ENCODE measurements at places on chromosomes 2 and 18.
A peak's percentile ranks its signal among the peaks of the same experiment; 100 is the strongest.

- no peak for DNase-seq
Observed at GRCh38 chr2:4553241-4553640, 849.9 kb downstream of the DCDC2C start.

GRCh38 chr2:76851000-76851399, 671.2 kb downstream of the LRRTM4 start:
- DNase-seq: no peak

- DNase-seq: no peak
Observed at GRCh38 chr2:172472446-172473033, 45.2 kb downstream of the ITGA6 start.

GRCh38 chr2:118320196-118320595, 231.9 kb downstream of the INSIG2 start:
- no peak for DNase-seq

DNA sequence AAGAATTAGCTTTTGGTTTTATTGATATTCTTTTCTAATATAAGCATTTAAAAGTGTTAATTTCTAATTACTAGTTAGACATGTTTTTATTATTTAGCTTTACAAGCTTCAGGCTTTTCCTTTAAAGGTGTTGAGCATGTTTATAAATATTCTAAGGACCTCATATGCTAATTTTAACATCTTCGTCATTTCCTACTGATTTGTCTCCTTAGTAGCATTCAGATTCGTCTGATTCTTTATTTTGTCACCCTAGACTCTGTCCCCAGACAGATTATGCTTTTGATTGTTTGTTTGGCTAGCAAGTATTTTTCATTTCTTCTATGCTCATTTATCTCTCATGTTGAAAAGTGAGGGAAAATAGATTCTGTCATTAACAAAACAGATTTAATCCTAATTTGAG, 51.7 kb downstream of the EIF5B start:
- DNase-seq: no peak

GRCh38 chr2:176079831-176080539, 3.8 kb downstream of the EVX2 start:
- DNase-seq: no peak

DNA sequence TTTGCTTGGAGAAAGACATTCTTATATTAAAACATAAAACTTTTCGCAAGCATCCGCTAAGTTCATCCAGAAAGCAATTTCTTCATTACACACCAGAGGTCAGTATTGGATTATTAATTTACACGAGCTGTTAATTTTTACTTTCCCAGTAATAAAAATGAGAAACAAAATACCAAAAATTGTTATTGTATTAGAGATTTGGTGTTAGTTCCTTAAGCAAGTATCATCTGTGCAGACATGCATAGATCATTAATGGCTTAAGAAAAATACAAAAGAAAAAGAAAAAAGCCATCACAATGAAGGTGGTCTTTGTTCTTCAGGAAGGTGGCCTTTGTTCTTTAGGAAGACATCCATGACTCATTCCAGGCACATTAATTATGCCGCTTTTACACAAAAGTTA, 53.6 kb upstream of the HNMT start:
- DNase-seq: no peak

- DNase-seq: no peak
Observed at GRCh38 chr18:29434650-29435049, 1257.7 kb upstream of the CDH2 start.

DNA sequence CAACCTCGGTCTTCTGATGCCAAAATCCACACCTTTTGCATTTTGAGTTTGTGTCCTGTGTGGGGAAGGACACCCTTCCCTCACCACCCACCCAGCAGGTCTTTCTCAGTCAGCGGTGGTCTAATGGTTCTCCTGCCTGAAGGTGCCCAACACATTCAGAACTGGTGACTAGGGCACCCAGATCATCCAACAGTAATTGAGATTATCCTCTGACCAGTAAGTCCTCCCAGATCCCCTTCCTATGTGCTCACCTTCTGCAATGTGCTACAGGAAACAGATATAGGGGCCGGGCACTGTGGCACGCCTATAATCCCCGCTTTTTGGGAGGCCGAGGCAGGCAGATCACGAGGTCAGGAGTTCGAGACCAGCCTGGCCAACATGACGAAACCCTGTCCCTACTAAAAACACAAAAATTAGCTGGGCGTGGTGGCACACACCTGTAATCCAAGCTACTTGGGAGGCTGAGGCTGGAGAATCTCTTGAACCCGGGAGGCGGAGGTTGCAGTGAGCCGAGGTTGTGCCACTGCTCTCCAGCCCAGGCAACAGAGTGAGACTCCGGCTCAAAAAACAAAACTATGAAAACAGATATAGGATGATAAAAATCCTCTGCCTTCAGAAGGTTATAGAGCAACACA, 56.2 kb downstream of the REEP1 start:
- DNase-seq: no peak

- no peak for DNase-seq
Observed at GRCh38 chr2:172516299-172516698, 39.6 kb upstream of the PDK1 start.

GRCh38 chr2:41909584-41909983, 138.2 kb upstream of the PKDCC start:
- DNase-seq: no peak

DNA sequence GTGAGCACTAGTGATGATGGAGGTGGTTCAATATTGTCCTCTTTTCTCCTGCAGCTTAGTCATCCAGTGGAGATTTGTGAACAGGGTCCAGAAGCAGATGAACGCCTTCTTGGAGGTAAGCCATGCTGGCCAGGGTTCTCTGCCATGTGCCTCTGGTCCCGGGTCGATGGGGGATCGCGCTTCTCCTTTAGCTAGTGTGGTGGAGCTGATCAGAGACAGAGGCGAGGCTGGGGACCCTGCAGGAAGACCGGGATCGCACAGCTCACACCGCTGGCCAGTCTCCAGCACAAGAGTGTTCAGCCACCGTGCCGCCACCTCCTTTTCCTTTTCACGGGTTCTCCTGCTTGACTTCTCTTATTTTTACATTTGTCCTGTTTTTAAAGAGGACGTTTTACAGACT, 243.4 kb downstream of the ALPK2 start:
- DNase-seq: peak; percentile 19

GRCh38 chr2:44110444-44110843, 58.2 kb upstream of the PPM1B start:
- no peak for DNase-seq

DNA sequence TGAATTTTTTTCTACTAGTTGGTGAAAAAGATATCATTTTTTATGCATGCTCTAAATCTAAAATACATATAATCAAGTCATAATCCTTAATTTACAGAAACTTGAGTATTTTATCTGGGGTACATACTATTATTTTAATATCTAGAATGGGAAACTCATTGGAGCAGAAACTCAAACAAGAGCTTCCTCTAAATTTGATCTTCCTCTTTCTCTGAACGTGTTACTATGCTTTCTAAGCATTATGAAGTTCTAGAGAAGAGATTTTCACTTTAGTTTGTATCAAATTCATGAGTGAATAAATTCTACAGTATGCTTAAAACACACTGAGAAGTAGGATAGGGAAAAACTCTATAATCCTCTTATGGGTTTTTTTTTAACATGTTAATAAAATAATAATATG, 20.6 kb upstream of the SLC38A11 start:
- no peak for DNase-seq

- no peak for DNase-seq
Observed at GRCh38 chr2:240538031-240538780, 19.6 kb downstream of the ANKMY1 start.

- no peak for DNase-seq
Observed at GRCh38 chr2:121611730-121612705, 37.2 kb downstream of the CLASP1 start.

- DNase-seq: no peak
Observed at GRCh38 chr2:18490901-18491300, 69.6 kb downstream of the RDH14 start.

GRCh38 chr2:23603581-23603980, 218.6 kb downstream of the KLHL29 start:
- no peak for DNase-seq

DNA sequence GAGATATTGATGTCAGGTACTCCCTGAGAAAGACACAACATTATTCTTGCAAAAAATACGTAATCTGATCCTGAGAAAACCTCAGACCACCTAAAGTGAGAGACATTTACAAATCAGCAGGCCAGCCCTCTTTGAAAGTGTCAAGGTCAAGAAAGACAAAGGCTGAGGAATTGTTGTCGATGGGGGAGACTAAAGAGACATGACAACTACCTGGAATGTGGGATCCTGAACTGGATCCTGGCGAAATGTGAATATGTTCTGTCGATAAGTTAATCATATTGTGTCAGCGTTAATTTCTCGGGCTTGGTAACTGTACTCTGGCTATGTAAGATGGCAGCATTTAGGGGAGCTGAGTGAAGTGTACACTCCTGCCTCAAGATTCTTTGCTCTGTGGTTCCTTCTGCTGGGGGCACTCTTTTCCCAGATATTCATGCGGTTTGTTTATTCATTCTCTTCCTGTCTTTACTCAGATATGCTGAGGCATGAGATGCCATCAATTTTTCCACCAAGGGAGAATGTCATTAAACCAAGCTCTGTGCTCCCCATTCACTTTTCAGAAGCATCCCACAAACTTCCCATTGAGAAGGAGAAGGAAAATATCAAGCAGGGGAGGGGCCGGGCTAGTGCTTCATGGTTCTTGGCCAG, 154.9 kb downstream of the CAPN13 start:
- no peak for DNase-seq

DNA sequence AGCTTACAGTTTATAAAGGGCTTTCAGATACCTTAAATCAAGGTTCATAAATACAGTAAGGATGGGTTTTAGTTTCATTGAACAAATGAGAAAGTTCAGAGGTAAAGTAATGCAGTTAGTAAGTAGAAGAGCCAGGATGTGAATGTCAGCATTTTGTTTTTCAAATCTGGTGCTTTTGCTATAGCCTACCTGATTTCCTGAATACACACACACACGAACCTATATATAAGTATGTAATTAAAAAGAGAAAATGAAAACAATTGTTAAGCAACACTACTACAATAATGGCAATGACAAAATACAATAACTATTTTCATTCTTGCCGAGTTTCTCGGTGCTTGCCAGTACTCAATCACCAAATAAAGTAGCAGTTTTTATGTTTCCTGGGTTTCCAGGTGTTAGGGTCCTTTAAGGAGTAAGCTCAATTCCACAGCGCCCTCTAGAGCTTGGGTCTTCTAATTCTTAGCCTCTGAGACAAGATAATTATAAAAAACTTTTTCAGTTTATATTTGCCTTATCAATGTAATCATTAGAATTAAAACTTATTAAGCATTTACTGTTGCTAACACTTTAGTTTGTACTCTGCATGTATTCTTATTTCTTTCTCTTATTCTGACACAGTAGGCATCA, 512.9 kb upstream of the ACVR2A start:
- DNase-seq: no peak

DNA sequence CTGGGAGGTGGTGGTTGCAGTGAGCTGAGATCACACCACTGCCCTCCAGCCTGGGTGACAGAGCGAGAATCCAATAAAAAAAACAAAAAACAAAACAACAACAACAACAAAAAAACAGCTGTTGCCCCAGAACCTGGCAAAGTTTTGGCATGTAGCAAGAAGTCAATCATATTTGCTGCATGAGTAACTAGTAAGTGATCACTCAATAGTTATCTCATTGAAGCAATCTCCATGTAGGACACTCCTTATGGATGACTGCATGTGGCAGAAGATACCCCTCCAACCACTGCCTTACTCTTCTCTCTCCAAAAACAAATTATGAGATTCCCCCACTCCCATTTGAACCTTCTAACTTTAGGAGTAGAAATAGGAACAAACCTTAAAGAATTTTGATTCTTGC, 113.7 kb downstream of the TTC27 start:
- DNase-seq: no peak

DNA sequence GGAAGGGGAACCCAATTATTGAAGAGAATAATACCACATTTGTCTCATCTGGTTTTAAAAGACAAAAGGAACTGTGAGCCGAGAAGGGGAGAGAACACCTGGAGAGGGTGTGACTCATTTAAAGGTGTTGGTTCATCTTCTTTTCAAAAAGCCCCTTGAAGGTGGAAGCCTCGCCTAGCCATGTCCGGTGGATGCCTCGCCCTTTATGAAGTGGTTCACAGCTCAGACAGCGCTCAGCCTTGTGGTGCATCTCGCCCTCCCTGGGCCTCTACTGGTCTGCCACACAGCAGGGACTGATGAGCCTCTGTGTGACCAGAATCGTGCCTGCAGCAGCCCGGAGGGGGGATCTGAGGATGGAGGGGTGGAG, 290.0 kb upstream of the CXCR4 start:
- DNase-seq: no peak

DNA sequence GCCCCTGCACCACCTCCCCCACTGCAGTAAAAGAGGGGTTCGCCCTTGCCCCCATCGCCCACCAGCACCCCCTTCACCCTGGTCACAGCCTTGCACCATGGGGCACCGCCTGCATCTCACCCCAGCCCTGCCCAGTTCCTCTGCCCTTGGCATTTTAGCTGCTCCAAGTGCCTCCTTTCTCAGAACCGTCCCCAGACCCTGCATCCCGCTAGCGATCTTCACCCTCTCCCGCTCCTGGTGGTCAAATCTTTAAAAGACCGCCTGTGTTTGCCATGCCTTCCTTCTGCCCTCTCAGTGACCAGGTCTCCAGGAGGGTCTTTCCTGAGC, 114.7 kb upstream of the OTOS start:
- no peak for DNase-seq

DNA sequence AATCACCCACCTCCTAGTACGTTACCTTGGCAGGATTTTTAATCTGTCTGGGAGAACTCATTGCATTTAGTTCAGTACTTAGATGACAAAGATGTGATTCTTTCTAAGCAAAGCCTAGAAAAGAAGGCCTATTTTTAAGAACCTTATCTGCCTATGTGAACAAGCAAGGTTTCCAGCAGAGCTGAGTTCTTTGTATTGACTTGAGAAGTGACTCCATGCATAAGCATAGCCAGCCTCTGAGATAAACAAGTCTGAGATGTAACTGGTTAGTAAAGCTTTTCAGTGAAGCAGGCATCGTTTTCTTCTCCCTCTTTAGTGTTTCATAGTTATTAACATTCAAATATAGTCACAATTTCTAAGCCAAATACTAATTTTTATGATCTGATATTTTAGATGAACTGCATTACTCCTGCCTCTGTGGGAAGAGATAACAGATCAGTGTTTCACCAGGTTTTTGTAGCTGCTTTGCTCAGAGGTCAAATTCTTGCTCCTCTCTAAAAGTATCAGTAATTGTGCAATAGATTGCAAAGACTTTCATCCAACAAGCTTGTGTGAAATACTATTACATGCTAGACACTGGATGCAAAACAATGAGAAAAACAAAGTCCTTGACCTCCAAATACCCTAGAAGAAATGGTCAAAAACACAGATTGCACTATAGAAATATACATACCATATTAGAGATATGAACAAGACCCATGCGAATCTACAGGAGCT, 107.8 kb downstream of the MBD2 start:
- DNase-seq: no peak

DNA sequence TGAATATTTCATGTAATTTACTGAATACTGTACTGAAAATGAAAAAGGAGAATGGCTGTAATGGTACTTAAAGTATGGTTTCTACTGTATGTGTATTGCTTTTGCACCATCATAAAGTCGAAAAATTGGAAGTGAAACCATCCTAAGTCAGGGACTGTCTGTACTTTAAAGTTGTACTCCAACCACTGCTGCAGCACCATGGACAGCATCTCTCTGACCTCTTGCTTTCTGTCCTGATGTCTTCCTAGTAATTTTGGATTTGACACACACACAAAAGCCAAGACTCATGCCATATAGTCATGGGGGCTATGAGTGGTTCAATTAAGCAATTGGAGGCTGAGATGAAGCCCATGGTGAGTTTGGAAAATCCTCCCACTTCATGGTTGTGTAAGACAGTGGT, 256.3 kb upstream of the PKDCC start:
- no peak for DNase-seq
